Stimulated activated CD8-positive, alpha-beta memory T cell treated with anti-CD3 and anti-CD28 coated beads, Interleukin-12 subunit alpha, Interleukin-12 subunit beta, amount 100 ng/mL, for 4 hours (primary cell): ENCODE measurements at places on chromosomes 2 and 18.

- DNase-seq, result no peak
Measured at GRCh38 chr2:153871231-153872221, at the start of gene GALNT13. Gene GALNT13 (plus strand): TSS chr2:153871922.

GRCh38 chr2:171482308-171482707, 40.0 kb upstream of the CYBRD1 start:
- no peak for DNase-seq

DNA sequence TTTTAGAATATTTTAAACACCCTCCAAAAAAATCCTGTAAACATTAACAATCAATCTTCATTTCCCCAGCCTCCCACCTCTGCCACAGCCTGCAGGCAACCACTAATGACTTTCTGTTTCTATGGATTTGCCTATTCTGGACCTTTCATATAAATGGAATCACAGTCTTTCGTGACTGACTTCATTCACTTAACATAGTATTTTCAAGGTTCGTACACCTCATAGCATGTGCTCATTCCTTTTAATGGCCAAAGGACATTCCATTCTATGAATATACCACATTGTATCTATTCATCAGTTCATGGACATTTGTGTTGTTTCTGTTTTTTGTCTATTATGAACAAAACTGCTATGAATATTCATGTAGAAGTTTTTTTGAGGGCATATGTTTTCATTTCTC, 48.5 kb downstream of the NAT8 start:
- no peak for DNase-seq

- DNase-seq, result no peak
Measured at GRCh38 chr18:75467281-75467795, 39.8 kb upstream of the SMIM21 start.

GRCh38 chr18:77648411-77648810, 398.8 kb downstream of the GALR1 start:
- DNase-seq, result no peak

GRCh38 chr2:71974846-71975245, 172.8 kb downstream of the CYP26B1 start:
- no peak for DNase-seq

DNA sequence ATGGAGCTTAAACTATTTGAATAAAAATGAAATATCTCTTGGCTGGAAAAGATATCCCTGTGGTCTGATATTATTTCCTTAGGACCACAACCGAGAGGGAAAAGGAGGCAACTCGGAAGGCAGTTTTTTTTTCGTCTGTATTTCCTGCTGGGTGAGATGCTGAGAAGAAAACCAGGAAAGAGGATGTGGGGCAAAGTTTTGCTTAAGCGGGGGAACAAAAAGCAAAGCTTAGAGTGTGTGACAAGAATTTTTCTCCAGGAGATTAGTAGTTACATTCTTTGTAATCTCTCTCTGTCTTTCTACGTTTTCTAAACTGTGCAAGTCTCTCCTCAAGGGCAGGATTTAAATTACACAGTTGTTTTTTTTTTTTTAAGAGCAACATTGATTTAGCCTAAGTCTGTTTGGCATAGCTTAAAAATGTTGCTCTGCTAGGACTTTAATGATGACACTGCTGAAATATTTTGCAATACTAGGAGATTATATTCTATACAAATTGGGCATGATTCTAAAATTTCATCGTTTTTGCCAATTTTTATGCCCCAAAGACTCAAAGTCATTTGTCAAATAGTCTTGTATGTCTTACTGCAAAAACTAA, 258.5 kb downstream of the KCNS3 start:
- no peak for DNase-seq

GRCh38 chr2:177520324-177520723, 127.8 kb downstream of the AGPS start:
- no peak for DNase-seq

DNA sequence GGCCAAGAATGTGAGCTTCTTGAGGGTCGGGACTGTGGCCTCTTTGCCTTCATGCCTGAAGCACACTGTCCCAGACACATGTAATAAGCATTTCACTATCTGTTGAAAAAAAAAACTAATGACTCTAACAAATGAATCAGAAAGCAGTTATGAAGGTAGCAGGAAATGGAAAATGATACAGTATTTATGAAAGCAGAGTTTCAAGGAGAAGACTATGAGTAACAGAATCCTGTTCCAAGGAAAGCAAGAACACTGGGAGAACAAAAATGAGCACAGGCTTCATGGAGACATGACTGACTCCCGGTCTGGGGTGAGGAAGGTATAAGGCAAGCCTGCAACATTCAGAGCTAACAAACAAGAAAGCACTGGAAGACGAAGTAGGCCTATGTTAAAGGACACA, 190.8 kb downstream of the RNF152 start:
- DNase-seq, result no peak

- peak; percentile 21 for DNase-seq
Measured at GRCh38 chr2:13006829-13007717, 290.3 kb downstream of the TRIB2 start.

GRCh38 chr18:28529644-28530043, 352.7 kb upstream of the CDH2 start:
- no peak for DNase-seq

GRCh38 chr2:23753291-23754010, 173.5 kb downstream of the ATAD2B start:
- no peak for DNase-seq

- no peak for DNase-seq
Measured at GRCh38 chr2:152508446-152508845, 173.5 kb downstream of the FMNL2 start.

DNA sequence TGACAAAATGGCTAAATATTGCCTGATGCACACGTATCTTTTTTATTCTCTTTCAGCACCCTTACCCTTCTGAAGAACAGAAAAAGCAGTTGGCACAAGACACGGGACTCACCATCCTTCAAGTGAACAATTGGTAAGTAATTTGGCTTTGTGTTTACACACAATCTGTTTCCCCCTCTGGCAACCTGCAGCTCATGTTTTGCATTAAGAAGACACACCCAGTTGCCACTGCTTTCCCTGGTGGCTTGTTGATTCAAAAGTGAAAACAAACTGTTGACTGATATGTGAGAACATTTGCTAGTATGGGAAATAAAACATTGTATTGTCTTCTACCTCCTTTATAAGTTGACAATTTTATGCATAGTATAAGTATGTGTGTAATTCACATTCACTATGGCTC, 113.0 kb downstream of the MEIS1 start:
- no peak for DNase-seq

- no peak for DNase-seq
Measured at GRCh38 chr2:161418715-161419637, 2.9 kb downstream of the TBR1 start.

DNA sequence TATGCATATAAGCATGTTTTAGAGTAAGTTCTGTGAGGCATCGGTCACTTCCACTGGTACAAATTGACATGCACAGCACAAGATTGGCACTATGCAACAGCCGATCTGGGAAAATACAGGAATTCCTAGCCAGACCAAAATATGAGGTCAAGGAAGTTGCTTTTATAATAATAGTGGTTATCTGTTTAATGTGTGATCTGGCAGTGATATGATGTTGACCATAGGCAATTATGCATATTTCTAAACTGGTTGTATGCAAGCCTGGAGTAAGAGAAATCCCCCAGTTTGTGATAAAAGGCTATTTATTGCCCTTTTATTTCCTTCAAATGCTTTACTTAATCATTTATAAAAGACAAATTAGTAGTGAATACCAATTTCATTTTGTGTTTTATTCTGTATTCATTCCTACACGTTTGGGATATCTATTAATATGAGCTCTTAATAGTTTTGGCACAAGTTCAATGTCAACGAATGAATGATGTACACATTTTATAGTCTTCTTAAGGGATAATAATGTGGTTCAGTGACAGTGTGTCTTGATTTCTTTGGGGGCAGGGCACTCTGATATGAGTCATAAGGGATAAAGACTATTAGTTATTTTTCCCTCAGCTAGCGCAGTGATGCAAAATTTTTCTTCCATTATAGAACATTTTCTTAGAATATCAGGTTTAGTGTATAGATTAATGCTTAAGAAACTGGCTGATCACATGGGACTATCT, 34.7 kb upstream of the ZEB2 start:
- no peak for DNase-seq

DNA sequence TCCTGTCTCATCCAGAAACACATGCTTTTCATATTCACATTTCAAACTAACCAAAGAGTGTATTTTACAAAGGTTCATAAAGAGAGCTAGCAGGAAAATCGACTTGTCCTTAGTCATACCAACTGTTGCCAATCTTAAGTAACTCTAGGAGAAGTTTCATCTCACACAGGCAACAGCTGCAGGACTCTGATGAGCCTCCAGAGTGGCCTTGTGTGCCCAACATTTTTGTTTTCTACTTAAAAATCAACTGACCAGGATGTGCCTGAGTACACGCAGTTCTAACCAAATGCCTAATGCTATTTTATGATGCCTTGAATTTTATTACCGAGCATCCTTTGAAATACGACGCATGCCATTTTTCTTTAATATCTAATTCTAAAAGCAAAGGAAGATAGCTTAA, 595.9 kb upstream of the LRRTM4 start:
- DNase-seq, result no peak

GRCh38 chr18:59765343-59765742, 68.1 kb upstream of the CCBE1 start:
- no peak for DNase-seq

- DNase-seq, result no peak
Measured at GRCh38 chr2:104852090-104852666, 1.7 kb upstream of the POU3F3 start.

DNA sequence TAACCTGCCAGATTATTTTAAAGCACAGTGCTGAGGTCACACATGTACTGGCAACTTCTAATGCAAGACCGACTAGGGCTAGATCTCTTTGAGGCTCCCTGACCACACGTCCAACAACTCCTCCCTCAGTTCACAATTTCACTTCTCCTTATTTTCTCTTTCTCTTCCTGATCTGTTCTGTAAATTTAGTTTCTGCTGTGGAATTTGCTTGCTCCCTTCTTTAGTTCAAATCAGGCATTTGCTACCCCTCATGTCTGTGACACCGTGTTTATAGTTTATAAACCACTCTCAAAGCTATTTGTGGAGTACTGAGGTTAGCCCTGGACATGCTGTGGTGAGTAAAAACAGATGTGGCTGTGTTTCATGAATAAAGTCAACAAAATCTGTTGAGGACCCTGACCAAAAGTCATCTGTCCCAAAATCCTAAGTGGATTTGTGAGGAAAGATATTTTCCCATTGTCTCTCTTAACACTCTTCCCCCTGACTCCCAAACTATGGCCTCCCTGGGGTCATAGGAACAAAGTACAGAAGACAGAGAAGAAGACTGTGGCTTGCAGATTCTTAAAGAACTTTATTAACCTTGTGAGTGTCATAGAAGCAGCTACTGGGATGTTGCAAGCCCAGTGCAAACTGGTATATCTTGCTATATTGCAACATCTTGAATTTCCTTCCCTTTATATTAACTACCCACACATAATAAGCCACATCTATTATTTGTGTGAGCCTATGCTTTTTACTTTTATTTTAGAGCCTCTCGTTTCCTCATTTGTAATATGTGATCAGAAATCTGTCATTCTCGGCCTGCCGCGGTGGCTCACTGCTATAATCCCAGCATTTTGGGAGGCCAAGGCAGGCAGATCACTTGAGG, 3.5 kb upstream of the NAGK start:
- DNase-seq, result no peak

DNA sequence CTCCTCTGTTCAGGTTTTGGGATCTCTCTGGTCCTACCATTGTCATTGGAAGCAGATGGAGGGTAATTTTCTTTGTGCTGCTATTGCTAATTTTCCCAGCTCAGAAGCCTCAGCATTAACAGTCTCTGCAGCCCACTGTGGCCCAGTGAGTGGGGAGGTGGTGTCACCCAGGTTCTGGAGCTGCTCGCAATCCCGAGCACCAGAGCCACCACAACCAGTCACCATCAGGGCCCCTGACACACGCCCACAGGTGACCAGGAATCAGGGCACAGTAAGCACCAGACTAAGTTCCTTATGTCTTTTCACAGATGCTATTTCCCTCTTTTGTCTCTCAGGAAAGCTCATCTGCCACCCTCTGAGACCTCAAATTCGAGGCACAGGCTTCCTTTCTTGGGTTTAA, 87.9 kb downstream of the SEPTIN10 start:
- no peak for DNase-seq
